Activated CD8-positive, alpha-beta memory T cell treated with anti-CD3 and anti-CD28 coated beads, Interleukin-2, amount 10 ng/mL, durations not matched to agents 7 days and 5 days (primary cell): ENCODE measurements at places on chromosomes 4 and X. TPM values are rescaled to one million over a fixed set of nuclear protein-coding genes. Genes with fewer than 3 reads are reported as not detected.
A peak's percentile ranks its signal among the peaks of the same experiment; 100 is the strongest.

The CLIC2 gene
- 0.35 TPM for total RNA-seq

The DAPP1 gene
- total RNA-seq, result 24.6 TPM

The MAGEA4 gene
- total RNA-seq, result not detected

The EDA gene
- 0.79 TPM for total RNA-seq

DNA sequence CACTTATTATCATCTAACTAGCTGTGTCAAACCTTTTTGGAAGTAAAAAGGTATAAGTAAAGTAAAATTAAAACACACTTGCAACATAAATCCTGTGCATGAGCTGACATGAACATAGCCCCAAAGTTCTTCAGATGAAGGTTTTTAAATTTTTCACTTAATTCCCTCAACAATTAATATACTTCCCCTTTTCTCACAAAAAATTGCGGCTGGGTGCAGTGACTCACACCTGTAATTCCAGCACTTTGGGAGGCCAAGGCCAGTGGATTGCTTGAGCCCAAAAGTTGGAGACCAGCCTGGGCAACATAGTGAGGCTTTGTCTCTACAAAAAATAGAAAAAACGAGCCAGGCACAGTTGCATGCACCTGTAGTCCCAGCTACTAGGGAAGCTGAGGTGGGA, 16.8 kb downstream of the RASGEF1B start:
- H3K4me1 ChIP-seq, result peaks cover 21% of the 10 kb centered on the region
- peak overlapping the region; percentile 12 for H3K27ac ChIP-seq
- no peaks in the 10 kb centered on the region for H3K27me3 ChIP-seq
- no peak overlapping the region for H3K4me3 ChIP-seq
- no peak for DNase-seq

DNA sequence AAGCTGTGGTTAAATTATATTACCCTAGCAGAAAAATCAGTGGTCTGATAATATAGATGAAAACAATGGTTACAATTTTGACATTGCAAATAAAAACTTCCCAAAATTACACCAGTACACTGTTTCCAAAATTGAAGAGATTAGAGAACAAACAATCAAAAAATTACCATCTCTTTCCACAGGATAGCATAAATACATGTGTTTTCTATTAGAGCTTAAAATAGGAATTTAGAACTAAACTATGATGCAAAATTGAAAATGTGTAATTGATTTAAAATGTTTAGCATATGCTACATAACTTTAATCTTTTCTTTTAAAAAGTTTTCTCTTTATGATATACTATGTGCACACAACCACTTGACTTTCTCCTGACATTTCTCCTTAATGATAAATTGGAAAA, 6.7 kb downstream of the EDNRA start:
- H3K4me1 ChIP-seq, result no peaks in the 10 kb centered on the region
- no peak overlapping the region for H3K4me3 ChIP-seq
- H3K27ac ChIP-seq, result no peak overlapping the region

- peaks cover 12% of the 10 kb centered on the region for H3K4me1 ChIP-seq
- no peak for DNase-seq
- H3K4me3 ChIP-seq, result no peak overlapping the region
- H3K36me3 ChIP-seq, result peaks cover 9% of the 10 kb centered on the region
Observed at GRCh38 chr4:159222043-159222552, 119.2 kb downstream of the RAPGEF2 start.

- no peaks in the 10 kb centered on the region for H3K4me1 ChIP-seq
- H3K27me3 ChIP-seq, result no peaks in the 10 kb centered on the region
- no peaks in the 10 kb centered on the region for H3K36me3 ChIP-seq
Observed at GRCh38 chr4:182194091-182194824, 48.9 kb upstream of the TENM3 start.

GRCh38 chr4:5921981-5922380, 29.1 kb upstream of the CRMP1 start:
- no peak overlapping the region for H3K27ac ChIP-seq
- no peak overlapping the region for H3K4me3 ChIP-seq
- no peaks in the 10 kb centered on the region for H3K4me1 ChIP-seq
- no peaks in the 10 kb centered on the region for H3K36me3 ChIP-seq

DNA sequence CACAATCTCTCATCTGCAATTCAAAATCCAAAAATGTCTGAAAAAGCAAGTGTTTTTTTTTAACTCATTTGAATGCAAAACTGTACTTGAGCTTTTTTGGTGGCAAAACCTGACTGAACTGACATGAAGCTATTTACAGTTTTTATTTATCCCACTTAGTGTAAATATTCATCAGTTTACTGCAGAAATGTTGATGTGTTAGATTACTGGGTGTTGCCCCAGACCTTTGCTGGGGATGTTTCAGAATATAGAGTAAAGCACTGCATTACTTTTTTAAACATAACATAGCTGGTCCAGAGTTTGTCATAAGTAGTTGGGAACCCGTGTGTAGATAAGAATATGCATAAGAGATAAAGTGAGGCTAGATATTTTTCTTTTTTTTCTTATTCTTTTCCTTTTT, 27.3 kb downstream of the PTPN13 start:
- DNase-seq, result no peak
- H3K27ac ChIP-seq, result no peak overlapping the region
- H3K4me1 ChIP-seq, result no peaks in the 10 kb centered on the region
- H3K27me3 ChIP-seq, result no peaks in the 10 kb centered on the region
- H3K4me3 ChIP-seq, result no peak overlapping the region
- H3K36me3 ChIP-seq, result no peaks in the 10 kb centered on the region

GRCh38 chr4:154329268-154329868, 162.2 kb downstream of the DCHS2 start:
- no peaks in the 10 kb centered on the region for H3K36me3 ChIP-seq
- H3K27ac ChIP-seq, result no peak overlapping the region
- H3K4me3 ChIP-seq, result no peak overlapping the region
- no peak for DNase-seq
- peaks cover 25% of the 10 kb centered on the region for H3K27me3 ChIP-seq

DNA sequence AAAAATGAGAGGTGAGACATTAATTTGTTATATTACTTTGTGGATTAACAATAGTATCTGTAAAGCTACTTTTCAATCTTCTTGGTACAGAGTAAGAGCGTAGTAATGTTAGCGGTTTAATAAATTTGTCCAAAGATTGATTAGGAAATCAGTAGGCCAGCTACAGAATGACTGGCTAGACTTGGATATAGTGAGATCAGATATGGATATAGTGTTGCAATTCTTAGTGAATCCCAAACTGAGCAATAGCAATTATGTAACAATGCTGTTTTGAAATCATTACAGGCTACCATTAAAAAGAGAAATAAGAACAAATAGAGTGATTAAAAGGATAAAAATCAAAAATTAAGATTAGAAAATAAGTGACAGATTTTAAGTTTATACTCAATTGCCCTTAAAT, 847 bp upstream of the UGT2A2 start:
- no peaks in the 10 kb centered on the region for H3K36me3 ChIP-seq
- H3K27ac ChIP-seq, result no peak overlapping the region
- H3K27me3 ChIP-seq, result no peaks in the 10 kb centered on the region
- no peak overlapping the region for H3K4me3 ChIP-seq
- H3K4me1 ChIP-seq, result no peaks in the 10 kb centered on the region
